CD14-positive monocyte (primary cell): ENCODE measurements at places on chromosomes 6 and 20. TPM values are rescaled to one million over a fixed set of nuclear protein-coding genes. Genes with fewer than 3 reads are reported as not detected.
A peak's percentile ranks its signal among the peaks of the same experiment; 100 is the strongest.

- H3K4me3 ChIP-seq, result peak overlapping the region; percentile 21
- no peaks in the 10 kb centered on the region for H3K36me3 ChIP-seq
- no peak overlapping the region for H3K27ac ChIP-seq
- H3K4me1 ChIP-seq, result no peaks in the 10 kb centered on the region
Observed at GRCh38 chr20:9889270-9889981, 50.5 kb upstream of the PAK5 start.

DNA sequence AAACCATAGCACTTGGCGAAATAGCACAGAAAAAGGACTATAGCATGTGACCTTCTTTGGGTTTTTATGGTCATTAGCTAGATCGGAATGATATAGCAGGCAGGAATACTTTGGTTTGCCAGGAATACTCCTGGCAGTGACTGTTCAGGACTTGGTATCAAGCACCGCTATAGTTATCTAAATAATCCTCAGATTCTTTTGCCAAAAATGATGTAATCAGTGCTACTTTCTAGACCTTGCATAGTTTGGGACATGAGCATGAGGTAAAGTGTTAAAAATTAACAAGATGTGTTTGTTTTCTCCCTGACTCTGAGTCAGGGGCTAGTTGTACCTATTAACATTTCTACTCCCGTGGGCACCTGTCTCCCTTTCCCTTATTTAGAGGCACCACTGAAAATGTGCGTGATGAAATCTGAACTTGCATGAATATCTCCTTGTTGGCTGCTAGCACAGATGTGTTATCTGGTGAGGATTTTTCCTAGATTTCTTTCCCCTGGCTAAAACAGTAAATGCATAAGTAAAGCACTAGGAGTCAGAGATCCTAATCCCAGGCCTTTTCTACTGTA lies 511.0 kb downstream of the CDKAL1 start:
- no peak for DNase-seq
- no peak overlapping the region for H3K4me3 ChIP-seq
- H3K27ac ChIP-seq, result no peak overlapping the region
- no peaks in the 10 kb centered on the region for H3K36me3 ChIP-seq
- H3K27me3 ChIP-seq, result no peaks in the 10 kb centered on the region

DNA sequence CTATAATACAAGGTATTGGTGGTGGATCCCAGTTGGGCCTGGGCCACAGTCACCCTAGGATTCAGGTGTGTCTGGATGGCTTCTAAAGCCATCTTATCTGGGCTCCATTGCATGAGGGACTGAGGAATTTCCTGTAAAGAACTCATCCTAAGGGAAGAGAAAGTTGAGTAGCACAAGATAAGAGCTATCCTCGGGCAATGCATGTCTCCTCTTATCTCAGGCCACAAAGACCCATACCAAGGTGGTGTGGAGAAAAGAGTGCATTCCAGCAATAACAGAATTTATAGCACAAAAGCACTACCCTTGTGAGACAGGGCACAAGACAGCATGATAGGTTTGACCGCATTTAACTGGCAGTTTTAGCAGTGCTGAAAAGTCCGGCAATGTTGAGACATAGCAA lies 14.3 kb upstream of the MTRF1L start:
- no peaks in the 10 kb centered on the region for H3K27me3 ChIP-seq
- no peak overlapping the region for H3K27ac ChIP-seq
- H3K4me3 ChIP-seq, result no peak overlapping the region
- DNase-seq, result no peak
- no peaks in the 10 kb centered on the region for H3K4me1 ChIP-seq
- H3K36me3 ChIP-seq, result no peaks in the 10 kb centered on the region

DNA sequence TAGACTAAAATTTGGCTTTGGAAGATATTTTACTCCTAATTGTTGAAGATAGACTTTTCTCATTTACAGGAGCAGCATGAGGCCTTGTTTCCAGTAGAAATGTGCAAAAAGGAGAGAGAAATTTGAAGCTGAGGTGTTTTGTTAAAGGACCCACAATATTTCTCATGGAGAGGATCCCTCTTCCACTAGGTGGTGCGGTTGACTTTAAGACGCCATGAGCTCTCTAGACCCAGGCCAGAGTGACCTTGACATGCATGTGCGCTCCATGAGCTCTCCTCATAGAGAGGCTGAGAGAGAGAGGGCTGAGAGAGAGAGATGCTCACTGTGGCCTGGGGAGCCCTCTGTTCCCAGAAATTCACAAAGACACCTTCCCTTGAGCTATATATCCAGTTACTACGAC lies 861.2 kb upstream of the EYS start:
- no peaks in the 10 kb centered on the region for H3K27me3 ChIP-seq
- no peak overlapping the region for H3K27ac ChIP-seq
- no peaks in the 10 kb centered on the region for H3K4me1 ChIP-seq
- no peaks in the 10 kb centered on the region for H3K36me3 ChIP-seq
- no peak for DNase-seq

DNA sequence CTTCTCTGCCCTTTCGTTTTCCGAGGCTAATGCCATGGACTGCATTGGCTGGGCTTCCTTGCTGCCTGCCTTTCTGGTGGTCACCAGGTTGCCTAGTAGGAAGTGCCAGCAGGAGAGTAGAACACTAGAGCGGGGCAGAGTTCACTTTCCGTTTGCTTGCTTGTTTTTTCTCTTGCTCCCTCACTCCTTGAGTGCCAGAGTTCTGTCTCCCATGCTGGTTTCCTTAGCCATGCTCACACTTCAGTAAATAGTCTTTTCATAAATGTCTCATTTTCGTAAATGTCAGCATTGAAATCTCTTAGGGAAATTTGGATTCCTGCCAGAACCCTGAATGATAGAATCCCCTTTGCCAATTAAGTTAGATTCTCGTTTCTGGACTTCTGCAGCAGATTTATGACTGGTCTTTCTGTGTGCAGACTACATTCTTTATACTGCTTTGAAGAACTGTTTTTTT lies 63.9 kb downstream of the FAM83B start:
- H3K4me3 ChIP-seq, result no peak overlapping the region
- no peak for DNase-seq
- H3K27me3 ChIP-seq, result no peaks in the 10 kb centered on the region
- H3K4me1 ChIP-seq, result no peaks in the 10 kb centered on the region
- H3K36me3 ChIP-seq, result no peaks in the 10 kb centered on the region

DNA sequence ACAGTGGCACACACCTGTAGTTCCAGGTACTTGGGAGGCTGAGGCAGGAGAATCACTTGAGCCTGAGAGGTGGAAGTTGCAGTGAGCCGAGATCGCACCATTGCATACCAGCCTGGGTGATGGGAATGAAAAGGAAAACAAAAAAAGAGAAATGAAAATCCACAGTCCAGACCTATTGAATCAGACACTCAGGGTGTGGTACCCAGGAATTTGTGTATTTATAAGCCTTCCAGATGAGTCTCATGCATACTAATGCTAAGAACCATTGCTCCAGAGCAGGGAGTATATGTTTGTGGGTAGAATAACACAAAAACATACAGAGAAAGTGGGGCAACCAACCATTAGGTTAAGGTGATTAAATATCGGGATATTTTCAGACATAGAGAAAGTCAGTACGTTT lies 36.1 kb upstream of the PLCB4 start:
- no peak overlapping the region for H3K27ac ChIP-seq
- no peaks in the 10 kb centered on the region for H3K36me3 ChIP-seq
- H3K4me1 ChIP-seq, result no peaks in the 10 kb centered on the region
- no peaks in the 10 kb centered on the region for H3K27me3 ChIP-seq
- no peak for DNase-seq

GRCh38 chr6:146902846-146903245 lies 301.4 kb upstream of the STXBP5 start:
- no peak for DNase-seq
- H3K27ac ChIP-seq, result no peak overlapping the region
- H3K36me3 ChIP-seq, result no peaks in the 10 kb centered on the region
- no peaks in the 10 kb centered on the region for H3K27me3 ChIP-seq
- H3K4me3 ChIP-seq, result no peak overlapping the region
- peaks cover 8% of the 10 kb centered on the region for H3K4me1 ChIP-seq

Gene MAS1
- polyA plus RNA-seq, result not detected in 2 replicates

Gene BCL2L1
- 14.3 TPM for polyA plus RNA-seq

Gene MATN4
- not detected for polyA plus RNA-seq

Gene AVP
- not detected for polyA plus RNA-seq

Gene PRSS35
- polyA plus RNA-seq, result not detected in 2 replicates

Gene HSF2
- 2.6 and 8.8 TPM in 2 replicates for polyA plus RNA-seq
